ENCODE measurements at places on chromosomes 13 and 19.

DNA sequence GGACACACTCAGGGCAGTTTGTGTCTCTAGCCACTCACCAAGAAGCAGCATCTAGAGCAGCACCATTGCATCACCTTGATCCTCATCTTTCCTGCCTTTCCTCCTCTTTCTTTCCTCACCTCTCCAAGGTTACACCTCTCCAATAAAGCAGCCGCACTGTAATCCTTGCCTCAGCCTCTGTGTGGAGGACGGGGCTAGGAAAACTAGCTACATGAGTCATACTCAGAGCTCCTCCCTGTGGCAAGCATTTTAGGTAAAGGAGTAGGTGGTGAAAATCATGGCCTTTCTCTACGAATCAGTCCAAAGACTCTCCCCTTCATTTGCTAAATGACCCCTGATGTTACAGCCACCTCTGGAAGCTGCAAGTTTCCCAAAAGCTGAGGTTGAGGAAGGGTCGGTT, 108.9 kb downstream of the DNAJC15 start:
- DNase-seq, result no peak

- no peak for DNase-seq
Measured at GRCh38 chr13:28055357-28055756, 45.0 kb downstream of the FLT3 start.

GRCh38 chr19:45769821-45770191, 754 bp upstream of the SIX5 start:
- no peak for DNase-seq

DNA sequence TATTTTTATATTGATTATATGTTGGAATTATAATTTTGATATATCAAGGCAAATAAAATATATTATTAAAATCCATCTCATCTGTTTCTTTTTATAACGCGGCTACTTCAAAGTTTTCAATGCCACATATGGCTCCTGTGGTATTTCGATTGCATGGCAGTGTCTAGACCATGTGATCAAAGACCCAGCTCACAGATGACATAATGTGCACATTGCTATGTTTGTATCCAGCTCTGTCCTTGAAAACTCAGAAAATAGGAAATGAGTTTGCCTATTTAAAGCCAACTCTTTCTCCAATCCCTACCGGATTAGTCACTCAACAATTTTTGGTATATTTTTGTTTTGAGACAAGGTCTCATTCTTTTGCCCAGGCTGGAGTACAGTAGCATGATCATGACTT, 26.2 kb downstream of the TMTC4 start:
- no peak for DNase-seq

- DNase-seq, result no peak
Measured at GRCh38 chr19:17171874-17172273, 43.3 kb upstream of the USE1 start.

DNA sequence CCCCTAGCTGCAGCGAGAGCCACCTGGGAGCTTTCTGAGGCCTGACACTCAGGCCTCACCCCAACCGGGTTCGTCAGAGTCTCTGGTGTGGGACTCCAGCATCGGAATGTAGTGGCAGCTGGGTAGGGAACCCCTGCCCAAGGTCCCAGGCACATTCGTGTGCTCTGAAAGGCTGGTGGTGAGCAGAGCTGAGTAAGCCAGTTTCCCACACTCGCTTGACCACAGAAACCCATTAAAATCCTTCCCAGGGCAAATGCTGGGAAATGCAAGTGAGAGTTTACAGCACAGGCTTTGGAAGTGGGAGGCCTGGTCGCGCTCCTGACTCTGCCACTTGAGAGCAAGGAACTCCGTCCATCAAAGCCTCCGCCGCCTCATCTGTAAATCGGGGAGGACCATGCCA, 4.2 kb downstream of the TRAPPC6A start:
- no peak for DNase-seq

GRCh38 chr13:114234645-114235421, at the start of gene CDC16:
CDC16 (plus strand) TSS chr13:114234897; CDS start chr13:114235085, 188 bp downstream.
- peak; percentile 82 for DNase-seq

DNA sequence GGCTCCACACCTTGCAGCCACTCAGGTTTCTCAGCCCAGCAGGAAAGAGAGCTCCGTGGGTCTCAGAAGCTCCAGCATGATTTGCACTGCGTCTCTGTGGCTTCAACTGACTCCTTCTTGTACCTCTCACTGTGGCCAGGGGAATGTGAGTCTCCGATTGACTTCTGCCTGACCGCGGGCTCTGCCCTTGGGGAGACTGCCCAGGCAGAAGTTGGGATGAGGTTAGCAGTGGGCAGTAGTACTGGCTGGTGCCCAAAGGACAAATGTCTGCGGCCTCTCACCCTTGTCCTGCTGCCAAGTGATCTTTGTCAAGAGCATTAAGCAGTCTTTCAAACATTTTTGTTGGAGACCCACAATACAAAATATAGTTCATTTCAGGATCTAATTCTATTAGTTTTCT, 34.4 kb upstream of the FXYD3 start:
- no peak for DNase-seq

DNA sequence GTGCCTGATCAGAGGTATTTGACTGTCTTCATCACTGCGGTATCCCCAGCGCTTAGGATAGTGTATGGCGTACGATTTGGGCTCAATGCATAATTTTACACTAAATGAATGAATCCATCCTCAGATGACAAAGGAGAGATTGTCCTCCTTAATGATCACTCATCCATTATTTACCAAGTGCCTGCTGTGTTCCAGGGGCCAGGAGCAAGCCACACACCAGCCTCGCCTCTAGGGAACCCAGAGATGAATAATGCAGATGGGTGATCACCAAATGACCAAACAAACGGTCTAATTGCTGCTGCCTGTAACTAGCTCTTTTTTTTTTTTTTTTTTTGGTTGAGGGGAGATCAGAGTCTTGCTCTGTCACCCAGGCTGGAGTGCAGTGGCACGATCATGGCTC, 5.9 kb upstream of the GPR32 start:
- no peak for DNase-seq

DNA sequence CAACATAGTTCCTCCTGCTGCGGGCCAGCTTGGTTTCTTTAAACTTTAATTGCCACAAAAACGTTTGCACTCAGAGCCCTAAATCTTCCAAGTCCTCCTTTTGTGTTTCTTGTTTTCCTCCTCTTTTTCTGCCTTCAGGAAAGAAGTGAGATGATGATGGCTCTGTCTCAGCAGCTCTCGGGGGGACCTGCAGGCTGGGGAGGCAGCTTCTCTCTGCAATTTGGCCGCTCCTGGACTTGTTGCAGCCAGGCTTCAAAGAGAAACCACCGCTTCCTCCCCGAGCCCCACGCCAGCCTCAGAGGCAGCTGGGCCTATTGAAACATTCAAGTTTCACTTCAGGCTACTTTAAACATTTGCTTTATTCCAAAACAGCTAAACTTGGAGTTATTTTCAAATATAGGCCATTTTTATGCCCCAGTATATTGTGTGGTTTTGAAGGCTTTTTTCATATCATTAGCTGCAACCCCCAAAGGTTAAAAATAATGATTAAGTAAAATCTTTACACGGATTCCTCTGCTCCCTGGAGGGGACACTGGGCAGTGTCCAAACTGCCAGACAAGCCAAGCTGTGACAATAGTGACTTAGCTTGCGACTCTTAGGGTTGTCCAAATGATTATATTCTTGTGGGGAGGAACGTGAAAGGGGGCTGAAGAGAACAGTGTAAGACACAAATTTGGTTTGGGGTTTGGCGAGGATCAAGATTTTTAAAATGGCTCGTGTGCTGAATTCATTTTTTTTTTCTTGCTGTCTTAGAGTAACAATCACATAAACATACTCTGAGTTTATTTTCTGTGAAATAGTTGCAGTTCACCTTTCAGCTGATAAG, 330.8 kb downstream of the DLEU7 start:
- DNase-seq, result peak; percentile 60

DNA sequence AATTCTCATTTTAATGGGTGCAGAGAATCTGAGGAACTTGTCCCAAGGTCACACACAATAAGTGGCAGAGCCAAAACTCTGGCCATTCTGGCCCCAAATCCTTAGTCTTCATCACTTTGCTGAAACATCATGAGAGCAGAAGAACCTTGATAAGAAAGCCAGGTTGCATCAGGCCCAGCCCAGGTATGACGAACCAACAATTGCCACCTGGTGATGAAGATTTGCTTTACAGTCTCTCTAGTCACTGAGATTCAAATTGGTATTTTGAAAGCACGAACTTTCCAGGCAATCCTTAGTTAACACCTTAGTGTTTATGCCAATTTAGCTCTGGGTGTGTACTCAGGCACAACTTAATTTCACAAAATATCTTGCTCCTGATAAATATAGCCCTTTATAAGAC, 502.7 kb upstream of the HTR2A start:
- DNase-seq, result no peak

DNA sequence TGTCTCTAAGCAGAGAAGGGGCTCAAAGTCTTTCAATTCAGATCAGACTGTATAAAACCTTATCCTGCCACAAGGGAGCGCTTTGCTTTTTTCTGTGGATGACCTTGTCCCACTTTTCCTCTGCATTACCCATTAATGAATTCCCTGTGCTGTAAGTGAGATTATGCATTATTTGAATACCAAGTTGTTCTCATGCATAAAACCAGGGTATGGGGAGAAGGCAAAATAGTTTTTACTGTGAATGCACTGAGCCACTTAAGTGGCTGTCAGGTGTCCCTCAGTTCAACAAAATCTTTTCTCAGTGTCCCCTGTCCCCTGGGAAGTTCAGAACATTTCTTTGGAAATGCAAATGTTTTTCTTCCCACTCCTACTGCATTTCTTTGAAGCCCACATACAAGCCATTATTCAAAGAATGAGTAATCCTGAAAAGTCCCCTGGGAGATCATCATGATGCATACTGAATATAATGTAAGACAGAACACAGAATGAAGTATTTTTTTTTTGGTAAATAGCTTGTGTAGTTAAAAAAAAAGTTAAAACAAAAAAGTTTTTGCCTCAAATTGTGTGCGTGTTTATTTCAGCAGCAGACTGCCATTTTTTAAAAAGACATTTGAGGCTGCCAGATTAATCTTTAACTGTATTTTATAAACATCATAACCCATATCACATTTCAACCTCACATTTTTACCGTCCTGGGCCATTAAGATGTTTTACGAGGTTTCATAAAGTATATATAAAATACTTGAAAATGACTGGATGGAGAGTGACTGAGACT, 506.7 kb upstream of the PCDH9 start:
- no peak for DNase-seq

- DNase-seq, result no peak
Measured at GRCh38 chr13:30785191-30785850, 50.0 kb downstream of the ALOX5AP start.

- DNase-seq, result no peak
Measured at GRCh38 chr13:26695891-26696311, 64.7 kb downstream of the GPR12 start.

GRCh38 chr19:48085904-48086864, 24.4 kb downstream of the PLA2G4C start:
- no peak for DNase-seq

- DNase-seq, result no peak
Measured at GRCh38 chr19:28744014-28744413, 468.9 kb downstream of the UQCRFS1 start.

GRCh38 chr13:110103534-110103933, 203.4 kb downstream of the COL4A1 start:
- no peak for DNase-seq

- peak; percentile 53 for DNase-seq
Measured at GRCh38 chr13:113562085-113562749, 22.3 kb upstream of the TFDP1 start.

- no peak for DNase-seq
Measured at GRCh38 chr13:51619614-51620013, 35.4 kb downstream of the WDFY2 start.

DNA sequence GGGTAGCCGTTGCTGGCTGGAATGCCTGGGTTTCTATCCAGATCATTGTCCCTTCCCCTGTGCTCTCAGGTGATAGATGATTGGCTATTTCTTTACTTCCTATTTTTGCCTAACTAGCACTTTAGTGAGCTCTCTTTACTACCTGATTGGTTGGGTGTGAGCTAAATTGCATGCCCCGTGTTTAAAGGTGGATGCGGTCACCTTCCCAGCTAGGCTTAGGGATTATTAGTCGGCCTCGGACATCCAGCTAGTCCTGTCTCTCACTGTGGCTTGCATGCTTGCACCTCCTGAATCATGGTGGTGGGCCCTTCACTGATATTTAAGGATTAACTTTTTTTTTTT, 10.1 kb downstream of the TTYH1 start:
- DNase-seq, result no peak

- no peak for DNase-seq
Measured at GRCh38 chr19:31596751-31597150, 247.5 kb upstream of the TSHZ3 start.

GRCh38 chr19:18164072-18164471, 9.5 kb upstream of the IFI30 start:
- no peak for DNase-seq

GRCh38 chr13:66154354-66154753, 1075.8 kb downstream of the PCDH9 start:
- no peak for DNase-seq

DNA sequence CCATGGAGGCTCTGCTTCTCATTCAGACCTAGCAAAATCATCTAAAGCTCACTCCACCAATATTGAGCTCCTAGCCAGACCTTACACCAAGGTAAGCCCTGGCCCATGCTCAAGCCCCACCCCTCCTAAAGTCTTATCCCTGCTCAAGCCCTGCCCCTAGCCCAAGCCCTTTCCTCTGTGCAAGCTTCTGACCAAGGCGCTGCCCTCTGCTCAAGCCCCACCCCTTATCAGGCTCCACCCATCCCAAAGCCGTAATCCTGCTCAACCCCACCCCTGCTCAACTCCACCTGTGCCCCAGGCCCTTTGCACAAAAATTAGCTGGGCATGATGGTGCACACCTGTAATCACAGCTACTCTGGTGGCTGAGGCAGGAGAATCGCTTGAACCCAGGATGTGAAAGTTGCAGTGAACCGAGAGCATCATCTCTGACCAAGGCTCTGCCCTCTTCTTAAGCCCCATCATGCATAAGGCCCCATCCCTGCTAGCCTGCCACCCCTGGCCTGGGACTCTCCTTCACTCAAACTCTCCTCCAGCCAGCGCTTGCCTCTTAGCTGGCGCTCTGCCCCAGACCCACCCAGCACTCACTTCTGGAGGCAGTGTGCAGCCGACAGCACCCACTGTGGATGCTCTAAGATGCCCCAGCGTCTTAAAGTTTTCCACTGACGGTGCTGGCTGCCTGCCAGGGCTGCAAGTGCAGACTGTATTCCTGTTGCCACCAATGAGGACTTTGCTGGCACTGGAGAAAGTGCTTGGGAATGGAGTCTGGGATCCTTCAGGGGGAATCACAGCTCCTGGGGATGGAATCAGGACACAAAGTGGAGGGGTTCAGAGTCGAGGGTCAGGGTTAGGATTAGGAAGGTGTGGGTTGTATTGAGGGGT, 16.5 kb downstream of the KLK4 start:
- DNase-seq, result no peak

- no peak for DNase-seq
Measured at GRCh38 chr13:63086286-63086685, 1670.6 kb upstream of the PCDH20 start.

DNA sequence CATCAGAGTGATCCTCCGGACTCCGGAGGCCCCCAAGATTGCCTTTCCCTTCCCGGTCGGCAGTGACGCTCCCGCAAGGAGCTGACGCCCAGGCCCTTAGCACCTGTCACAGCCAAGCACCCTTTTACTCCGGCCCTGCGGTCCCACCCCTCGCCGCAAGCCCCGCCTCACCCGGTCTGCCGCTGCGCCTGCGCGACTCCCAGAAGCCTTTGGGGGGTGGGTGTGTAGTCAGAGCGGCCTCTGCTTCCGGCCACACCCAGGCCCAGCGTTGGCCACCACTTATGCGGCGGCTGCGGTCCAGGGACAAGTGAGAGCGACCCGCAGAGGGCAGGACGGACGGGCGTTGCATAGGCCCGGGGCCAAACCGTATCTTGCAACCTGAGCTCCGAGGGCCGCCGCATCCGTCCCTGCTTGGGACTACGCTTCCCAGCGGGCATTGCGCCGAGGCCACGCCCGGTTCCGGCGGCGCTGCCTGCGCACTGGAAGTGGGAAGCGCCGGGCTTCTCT, 441 bp upstream of the ZFP28 start:
- DNase-seq, result peak; percentile 88
